ENCODE measurements at places on chromosomes 4 and X.

DNA sequence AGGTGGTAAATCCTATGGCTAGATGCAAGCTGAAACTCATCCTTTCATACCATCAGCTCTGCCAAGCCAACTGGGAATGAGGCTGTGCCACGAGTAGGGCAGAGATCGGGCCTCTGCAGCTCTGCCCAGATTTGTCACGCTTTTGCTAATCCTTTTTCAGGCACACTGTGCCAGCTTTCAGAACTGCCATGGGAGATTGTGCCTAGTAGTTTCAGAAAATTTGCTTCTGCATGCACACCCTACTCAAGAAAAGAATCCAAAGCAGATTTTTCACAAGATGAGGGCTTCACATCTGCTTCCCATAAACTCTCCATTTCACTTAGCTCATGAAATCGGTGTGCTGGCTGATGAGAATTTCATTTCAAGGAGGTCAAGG is 3.3 kb upstream of the ADH7 start:
- DNase-seq: no peak

- no peak for DNase-seq
Measured at GRCh38 chrX:52271206-52271605, 86.5 kb downstream of the MAGED4 start.

GRCh38 chr4:15149839-15150592 is 147.7 kb downstream of the CPEB2 start:
- DNase-seq: peak; percentile 59

GRCh38 chr4:21991050-21991449 is 42.5 kb upstream of the KCNIP4 start:
- DNase-seq: no peak

- no peak for DNase-seq
Measured at GRCh38 chr4:162356181-162356580, 192.4 kb upstream of the FSTL5 start.

DNA sequence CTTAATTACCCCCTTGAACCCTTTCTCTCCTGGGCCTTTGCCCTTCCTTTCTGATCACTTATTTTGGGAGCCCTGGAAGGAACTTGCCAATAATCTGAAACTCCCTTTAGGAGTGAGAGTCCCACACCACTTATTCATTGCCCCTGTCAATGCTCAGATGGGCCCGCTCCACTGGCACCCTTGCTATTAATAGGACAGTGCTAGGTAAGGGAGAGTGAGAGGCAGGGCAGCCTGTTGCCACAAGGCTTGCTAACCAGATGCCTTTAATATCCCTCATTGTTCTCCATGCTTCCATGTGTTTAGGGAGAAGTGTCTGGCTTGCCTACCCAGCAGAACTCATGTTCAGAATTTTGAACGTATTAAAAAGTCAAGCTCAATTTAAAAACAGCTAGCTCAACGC is 1.7 kb upstream of the NHS start:
- DNase-seq: no peak

- DNase-seq: no peak
Measured at GRCh38 chr4:177322881-177323280, 13.2 kb downstream of the NEIL3 start.

- DNase-seq: no peak
Measured at GRCh38 chrX:19592952-19593351, 77.6 kb upstream of the MAP3K15 start.

DNA sequence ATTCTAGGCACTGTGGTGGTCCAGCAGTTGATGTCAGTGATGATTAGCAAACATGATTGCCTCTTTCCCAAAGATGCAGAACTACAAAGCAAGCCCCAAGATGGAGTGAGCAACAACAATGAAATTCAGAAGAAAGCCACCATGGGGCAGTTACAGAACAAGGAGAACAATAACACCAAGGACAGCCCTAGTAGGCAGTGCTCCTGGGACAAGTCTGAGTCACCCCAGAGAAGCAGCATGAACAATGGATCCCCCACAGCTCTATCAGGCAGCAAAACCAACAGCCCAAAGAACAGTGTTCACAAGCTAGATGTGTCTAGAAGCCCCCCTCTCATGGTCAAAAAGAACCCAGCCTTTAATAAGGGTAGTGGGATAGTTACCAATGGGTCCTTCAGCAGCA is 365.3 kb downstream of the MAPK10 start:
- no peak for DNase-seq

- peak; percentile 36 for DNase-seq
Measured at GRCh38 chr4:47349326-47349725, 114.2 kb downstream of the COMMD8 start.

DNA sequence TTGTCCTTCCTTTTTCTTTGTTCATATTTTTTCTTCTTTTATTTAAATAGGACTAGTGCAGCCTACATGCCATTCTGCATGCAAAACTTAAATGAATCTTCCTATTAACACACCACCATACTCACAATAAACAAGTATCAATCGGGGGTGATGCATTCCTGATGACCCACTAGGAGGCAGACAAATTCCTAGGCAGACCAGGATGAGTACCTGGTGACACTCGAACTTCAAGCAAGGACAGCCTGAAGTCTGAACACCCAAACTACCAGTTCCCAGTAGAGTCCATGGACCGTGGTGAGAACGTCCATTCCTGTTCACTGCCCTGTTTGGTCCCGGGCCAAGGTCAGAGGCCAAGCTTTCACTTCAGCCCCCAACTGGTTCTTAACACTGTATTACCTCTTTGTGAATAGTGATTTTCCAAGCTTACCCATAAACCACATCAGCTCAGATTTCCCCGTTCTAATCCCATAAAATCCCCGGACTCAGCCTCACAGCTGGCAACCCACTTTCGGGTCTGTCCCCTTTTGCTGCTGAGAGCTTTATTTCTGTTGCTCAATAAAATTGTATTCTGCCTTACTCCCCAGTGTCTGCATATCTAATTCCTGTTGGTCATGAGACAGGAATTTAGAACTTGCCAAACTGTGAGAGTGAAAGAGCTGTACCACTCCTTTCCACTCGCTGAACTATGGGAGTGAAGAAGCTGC is 1286.6 kb downstream of the FSTL5 start:
- peak; percentile 17 for DNase-seq

GRCh38 chrX:6695717-6696116 is 160.8 kb upstream of the VCX3A start:
- DNase-seq: no peak

DNA sequence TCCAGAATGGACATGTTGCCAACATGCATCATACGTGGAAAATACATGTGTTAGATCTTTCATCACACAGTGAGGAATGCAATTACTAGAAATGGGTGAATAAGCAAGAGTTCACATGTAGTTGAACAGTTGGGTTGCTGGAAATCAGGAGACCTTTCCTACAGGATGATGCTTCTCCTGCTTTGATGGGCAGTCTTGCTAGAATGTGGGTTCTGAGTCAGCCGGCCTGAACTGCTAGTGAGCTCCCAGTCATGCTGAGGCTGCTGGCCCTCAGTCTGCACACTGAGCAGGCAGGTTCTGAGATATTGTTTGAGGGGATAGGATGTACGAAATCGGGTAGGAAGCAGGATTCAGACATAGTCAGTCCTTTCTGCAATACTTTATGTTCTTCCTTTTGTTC is 20.2 kb downstream of the MSL3 start:
- no peak for DNase-seq

DNA sequence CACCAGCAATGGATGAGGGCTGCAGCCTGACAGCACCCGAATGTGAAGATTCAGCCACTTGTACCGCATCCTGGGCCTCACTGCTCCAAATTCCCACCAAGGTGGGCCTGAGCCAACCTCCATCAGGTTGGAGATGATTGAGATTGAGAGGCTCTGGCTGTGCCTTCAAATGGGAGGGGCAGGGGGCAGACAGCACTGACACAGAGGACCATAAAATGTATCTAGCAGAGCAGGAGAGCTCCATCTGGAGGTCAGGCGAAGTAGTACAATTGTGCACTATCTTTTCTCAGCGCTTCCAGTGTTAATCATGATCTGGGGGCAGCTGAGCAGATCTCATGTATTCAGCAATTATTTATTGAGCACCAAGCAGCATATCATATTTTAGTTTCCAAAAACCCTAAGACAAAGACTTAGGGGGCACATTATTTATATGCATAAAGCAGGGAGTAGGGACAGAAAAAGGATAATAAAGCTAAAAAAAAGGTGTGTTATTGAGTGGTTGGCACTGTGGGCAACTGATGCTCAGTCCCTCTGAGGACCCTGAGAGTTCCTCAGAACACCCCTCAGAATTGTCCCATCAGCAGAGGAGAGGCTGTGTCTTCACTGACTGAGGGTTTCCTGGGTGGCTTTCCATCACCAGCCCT is 31.6 kb upstream of the C1QTNF7 start:
- DNase-seq: no peak

GRCh38 chr4:87732033-87732765 is 67.2 kb upstream of the IBSP start:
- DNase-seq: no peak

DNA sequence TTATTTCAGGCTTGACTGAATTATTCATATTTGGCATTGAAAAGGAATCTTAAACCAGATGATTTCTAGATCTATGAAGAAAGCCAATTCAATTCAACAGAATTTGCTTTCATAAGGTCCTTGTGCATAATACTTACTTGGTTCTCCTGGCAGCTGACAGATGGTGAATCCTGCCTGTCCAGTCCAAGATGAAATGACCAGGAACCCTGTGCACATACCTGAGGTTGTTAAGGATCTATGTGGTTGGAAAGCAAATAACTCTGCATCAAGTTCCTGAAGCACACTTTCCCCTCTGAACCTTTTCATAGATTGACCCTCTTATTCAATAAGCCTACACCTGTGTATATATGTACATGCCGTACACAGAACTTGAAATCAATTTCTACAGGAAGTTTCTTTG is 562.7 kb downstream of the PPARGC1A start:
- no peak for DNase-seq

DNA sequence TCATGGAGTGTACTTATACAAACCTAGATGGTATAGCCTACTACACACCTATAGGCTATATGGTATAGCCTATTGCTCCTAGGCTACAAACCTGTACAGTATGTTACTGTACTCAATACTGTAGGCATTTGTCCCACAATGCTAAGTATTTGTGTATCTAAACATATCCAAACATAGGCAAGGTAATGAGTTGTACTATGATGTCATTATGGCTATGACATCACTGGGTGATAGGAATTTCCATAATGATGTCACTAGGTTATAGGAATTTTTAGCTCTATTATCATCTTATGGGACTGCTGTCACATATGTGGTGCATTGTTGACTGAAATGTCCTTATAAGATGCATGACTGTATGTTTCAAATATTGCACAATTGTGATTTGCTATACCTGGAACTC is 5.5 kb upstream of the PAGE1 start:
- DNase-seq: no peak

DNA sequence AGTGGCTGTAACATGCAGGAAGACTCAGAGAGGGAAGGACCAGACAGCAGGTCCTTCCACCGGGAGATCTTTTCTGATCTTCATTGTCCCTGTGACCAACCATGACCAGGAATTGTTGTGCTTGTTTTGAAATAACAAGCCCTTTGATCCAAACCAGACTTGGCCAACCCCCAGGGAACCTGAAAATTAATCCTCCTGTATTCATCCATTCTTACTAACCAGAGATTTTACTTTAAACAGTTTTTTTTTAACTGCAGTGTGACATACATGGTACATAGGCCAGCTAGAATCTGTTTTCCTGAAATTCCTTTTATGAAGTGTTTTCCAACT is 4.0 kb downstream of the WFS1 start:
- DNase-seq: no peak

DNA sequence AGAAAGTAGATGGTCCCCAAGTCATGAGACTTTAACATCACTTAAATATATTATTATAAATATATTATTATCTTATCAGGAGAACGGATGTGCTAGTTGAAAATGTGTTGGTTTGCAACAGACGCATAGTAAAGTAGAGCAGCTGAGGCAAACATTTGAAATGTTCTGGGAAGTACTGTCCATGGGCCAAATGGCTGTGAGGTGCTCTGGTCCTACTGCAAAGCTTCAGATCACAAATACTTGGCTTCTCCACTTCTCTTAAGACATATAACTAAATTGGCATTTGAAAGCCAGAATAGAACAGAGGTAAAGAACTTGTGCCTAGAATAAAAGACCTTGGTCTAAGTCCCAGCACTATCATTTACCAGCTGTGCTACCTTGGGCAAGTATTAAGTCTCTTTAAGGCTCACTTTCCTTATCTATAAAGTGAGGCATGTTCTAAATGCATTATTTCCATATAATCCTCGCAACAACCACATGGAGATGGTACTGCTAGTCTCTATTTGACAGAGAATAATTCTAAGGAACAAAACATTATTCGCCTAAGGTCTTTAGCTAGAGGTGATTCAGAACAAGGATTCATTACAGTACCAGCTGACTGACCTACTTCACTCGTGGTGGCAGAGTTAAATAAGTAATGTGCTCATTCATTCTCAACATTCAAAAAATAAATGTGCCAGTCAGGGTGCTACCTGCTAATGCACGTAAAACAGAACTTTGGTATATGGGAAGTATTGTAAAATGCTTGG is 297.1 kb downstream of the PPP3CA start:
- DNase-seq: no peak

- DNase-seq: no peak
Measured at GRCh38 chr4:93947286-93947685, 118.7 kb downstream of the ATOH1 start.

DNA sequence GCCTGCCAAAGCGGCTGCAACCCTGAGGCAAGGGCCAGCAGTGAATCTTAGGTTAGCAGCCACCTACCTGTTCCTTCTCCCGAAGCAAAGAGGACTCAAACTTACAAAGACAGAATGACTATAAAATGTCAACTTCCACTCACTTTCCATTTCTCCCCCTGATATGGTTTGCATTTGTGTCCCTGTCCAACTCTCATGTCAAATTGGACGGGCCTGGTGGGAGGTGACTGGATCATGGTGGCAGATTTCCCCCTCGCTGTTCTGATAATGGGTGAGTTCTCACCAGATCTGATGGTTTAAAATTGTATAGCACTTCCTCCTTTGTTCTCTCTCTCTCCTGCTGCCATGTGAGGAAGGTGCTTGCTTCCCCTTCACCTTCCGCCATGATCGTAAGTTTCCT is 35.3 kb upstream of the TMEM154 start:
- no peak for DNase-seq

GRCh38 chrX:111145878-111146277 is 49.9 kb downstream of the PAK3 start:
- no peak for DNase-seq

- peak; percentile 18 for DNase-seq
Measured at GRCh38 chr4:189022440-189023035, 883.3 kb downstream of the TRIML1 start.

GRCh38 chr4:175536852-175537453 is 275.1 kb downstream of the GPM6A start:
- DNase-seq: peak; percentile 36

DNA sequence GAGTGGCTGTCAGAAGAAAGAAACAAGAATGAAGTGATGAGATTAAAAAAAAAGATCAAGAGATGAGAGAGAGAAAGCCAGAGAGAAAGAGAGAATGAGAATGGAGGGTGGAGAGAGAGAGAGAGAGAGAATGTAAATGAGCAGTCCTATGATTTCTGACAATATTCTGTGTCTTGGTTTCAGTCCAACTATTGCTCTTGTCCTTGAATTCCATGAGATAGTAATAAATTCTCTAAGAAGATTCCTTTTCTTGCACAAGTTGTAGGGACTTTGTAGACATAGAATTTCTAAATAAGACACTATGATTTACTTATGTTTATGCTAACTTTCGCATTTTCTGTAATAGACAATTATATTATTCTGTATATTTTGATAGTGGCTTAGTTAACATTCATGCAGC is 149.6 kb upstream of the CTSO start:
- no peak for DNase-seq

- DNase-seq: no peak
Measured at GRCh38 chr4:4267981-4268380, 20.0 kb upstream of the TMEM128 start.

- DNase-seq: no peak
Measured at GRCh38 chrX:72308209-72308565, 2.5 kb upstream of the CITED1 start.

GRCh38 chr4:37946503-37947179 is 13.6 kb upstream of the PTTG2 start:
- DNase-seq: no peak

All from skeletal muscle cell (primary cell).